ENCODE measurements at places on chromosomes 7 and 10.

- DNase-seq = no peak
Measured at GRCh38 chr10:48399551-48399950, 93.1 kb downstream of the MAPK8 start.

GRCh38 chr7:84145892-84146291 is 48.7 kb downstream of the SEMA3A start:
- no peak for DNase-seq

DNA sequence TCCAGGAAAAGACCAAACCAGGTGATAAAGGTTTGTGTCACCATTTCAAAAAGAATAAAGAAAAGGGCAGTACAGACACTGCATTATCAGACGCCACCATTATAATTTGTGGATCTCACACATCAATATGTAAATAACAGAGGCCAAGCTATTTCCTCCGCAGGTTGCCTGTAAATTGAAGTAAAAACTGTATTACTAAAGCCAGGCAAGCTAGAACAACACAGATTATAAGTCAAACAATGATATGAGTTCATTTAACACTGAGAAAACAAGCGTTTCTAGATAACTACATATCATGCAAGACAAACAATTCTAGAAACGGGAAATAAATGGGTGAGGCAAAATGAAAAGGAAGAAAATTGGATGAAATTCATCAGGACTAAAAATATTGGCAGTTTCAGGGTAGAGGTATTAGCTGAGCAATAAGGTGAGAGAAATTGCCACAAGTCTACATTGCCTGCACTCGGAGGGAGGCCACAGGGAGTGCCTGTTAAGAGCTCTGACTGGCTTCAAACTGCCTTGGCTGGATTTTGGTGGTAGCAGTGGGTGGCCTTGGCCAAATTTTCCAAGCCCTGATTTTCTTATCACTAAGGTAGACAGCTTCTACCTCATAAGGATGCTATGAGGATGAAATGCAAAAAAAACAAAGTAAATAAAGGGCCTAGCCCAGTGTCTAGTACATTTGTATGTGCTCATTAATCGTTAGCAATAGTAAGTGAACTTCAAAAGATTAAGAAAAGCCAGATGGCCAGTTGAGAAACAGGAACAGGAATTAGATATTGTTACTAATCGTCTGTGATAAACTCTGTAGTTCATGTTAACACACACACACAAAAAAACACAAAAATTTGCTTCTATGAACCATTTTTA is 240.0 kb upstream of the NFE2L3 start:
- no peak for DNase-seq

- no peak for DNase-seq
Measured at GRCh38 chr7:50629238-50629901, 64.2 kb upstream of the DDC start.

Measured in CD4-positive, alpha-beta T cell treated with Interleukin-10 for 1 hour (primary cell).